Posterior vena cava (tissue), 2 donors: ENCODE measurements at places on chromosomes 5 and 9. TPM values are rescaled to one million over a fixed set of nuclear protein-coding genes. Genes with fewer than 3 reads are reported as not detected.
A peak's percentile ranks its signal among the peaks of the same experiment; 100 is the strongest.

DNA sequence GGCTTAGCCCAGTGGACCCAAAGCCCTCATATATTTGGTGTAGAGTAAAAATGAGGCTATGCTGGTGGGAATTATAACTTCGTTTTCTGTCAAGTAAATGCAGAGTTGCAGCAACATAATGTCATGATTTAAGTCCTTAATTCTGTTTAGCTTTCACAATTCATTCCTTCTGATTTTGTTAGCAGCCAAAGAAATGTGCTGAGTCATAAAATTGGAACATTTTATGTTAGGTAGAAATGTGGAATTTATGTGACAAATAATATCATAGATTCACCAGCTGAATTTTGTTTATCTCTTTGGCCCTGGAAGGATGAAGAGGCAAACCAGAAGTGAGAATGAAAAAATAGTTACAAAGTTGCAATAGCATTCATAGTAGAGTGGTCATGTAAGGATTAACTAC, 247.0 kb downstream of the TRPM3 start:
- DNase-seq = no peak

Gene FSD1L
- total RNA-seq = 8.7 TPM

Gene GRM6
- total RNA-seq = not detected

DNA sequence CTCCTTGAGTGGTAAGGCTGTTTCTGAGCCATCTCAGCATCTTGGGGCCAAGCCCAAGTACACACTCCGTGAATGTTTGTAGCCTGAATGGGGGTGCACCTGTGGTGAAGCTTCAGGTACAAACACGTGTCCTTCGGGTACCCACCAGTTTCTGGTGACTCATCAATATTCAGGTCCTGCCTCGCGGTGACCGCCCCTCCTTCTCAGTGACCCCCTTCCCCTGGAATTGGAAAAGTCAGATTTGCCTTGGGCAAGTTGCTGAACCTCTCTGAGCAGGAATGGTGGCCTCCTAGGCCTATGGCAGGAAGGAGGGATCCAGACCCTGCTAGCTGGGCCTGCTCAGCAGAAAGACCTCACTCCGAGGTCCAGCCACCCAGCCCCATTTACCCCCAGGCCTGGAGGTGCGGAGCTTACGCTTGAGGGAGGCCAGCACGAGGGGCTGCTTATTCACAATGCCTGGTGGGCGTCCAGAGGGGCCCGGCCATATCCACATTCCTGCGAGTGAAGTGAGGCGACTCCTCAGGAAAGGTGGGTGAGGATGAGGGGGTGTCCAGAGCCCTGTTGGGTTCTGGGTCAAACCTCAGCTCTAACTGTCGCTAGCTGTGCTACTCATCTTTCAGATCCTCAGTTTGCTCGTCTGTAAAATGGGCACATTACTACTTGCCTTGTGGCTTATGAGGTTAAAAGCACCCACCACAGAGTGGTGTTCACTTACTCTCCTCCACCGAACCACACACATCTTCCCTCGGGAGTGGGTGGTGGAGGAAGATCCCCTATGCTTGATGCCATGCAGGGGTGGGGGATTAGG, 7.0 kb downstream of the ADGRD2 start:
- DNase-seq = peak; percentile 76

- DNase-seq = no peak
Measured at GRCh38 chr5:147160902-147161700, 73.7 kb upstream of the STK32A start.

DNA sequence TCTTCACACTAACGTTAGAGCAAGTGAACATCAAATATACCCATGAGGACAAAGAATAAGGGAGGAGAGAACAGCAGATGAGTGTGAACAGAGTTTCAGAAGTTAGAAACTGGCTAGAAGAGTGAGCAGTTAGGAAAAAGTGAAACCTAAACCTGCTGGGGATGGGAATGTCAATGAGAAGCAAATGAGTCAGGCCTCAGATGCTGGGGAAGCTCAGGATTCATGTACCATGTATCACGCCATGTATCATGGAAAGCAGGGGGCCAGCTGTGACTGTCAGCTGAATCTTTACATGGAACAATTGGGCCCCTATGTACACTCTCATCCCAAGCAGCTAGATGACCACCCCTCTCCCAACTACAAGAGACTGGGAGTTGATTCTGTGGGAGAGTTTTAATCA, 16.2 kb downstream of the GDF9 start:
- DNase-seq = no peak

DNA sequence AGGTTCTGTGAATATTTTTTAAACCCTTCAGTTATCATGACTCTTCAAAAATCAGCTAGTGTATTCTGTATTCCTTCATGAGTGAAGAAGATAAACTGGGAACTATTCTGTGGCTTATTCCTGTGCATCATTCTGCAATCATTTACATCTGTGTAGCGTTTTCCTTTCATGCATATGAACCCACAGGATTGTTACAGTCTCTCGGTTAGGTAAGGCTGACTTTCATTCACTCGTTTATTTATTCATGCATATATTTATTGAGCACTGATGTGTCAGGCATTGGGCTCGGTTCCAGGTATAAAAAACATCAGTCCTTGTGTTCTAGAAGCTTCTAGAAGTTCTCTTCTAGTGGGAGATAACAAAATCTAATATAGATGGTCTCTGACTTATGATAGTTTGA, 318.4 kb downstream of the MAN2A1 start:
- DNase-seq = no peak

Gene SPINK1
- total RNA-seq = 1.3 TPM

DNA sequence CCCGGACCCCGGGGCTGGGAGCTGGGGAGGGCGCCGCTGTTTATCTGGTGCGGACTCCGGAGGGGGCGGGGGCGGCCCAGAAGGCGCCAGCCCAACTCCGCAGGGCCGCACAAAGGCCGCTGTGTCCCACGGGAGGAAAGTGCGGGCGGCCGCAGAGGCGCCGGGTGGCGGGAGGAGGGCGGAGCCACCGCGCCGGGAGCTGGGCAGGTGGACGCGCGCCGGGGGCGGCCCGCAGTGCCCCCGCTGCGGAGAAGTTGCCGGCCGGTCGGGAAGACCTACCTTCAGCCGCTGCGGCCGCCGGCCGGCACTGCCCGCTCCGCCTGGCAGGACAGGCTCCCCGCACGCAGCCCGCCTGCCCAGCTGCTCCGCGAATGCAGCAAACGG, 43.6 kb downstream of the NACC2 start:
- DNase-seq = peak; percentile 83

Gene HRH2
- 6.9 TPM for total RNA-seq

DNA sequence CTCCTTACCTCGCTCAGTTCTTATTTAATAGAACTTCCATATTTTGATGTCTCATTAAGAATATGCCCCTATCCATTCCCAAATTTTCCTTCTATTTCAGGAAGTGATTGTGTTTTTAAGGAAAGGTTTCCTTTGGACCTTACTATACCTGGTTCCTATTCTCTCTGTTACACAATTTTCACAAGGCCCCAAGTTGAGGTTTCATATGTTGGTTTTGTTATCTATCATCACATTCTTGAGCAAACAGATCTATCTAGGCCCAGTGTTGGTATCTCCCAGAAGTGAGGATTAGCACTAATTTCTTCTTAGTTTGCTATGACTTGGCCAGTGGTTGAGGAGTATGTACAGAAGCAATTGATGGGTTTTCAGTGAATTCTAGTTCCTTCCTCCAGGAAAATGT, 41.5 kb downstream of the ALG2 start:
- DNase-seq = no peak

DNA sequence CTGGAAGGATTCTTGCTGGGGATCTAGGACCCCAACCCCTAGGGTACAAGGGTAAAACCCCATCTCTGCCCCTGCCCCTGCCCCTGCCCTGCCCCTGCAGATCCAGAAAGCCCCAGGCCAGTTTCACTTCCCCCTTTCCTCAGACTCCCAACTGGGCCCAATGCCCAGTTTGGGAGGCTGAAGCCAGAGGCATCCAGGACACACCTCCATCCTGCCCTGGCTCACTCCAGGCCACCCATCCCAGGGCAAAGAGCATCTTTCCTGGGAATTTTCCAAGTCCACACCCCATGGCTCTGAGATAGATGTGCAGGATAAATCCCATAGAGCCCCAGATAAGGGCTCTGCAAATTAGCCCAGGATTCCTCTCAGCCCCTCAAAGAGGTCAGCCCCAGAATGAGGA, 17.4 kb downstream of the CNTFR start:
- DNase-seq = no peak

Gene DENND4C
- 54.9 TPM for total RNA-seq

Gene MEF2C
- total RNA-seq = 94.1 TPM

Gene TPPP
- 9.8 TPM for total RNA-seq

DNA sequence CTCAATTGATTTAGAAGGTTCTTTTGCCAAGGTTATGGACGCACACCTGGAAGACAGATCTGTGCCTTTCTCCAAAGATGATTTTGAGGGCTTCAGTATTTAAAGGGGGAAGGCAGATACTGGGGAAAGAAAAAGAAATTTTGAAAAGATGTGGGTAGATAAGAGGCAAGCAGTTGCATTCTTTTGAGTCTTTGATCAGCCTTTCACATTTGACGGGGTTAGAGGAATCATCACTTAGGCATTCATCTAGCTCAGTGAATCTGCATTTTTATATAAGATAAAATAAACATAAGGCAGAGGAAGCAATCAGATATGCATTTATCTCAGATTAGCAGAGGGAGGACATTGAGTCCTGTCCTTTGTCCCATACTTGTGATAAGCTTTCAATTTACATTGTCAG, 243.4 kb upstream of the RAI14 start:
- no peak for DNase-seq

GRCh38 chr9:119224431-119224830, 144.8 kb downstream of the BRINP1 start:
- DNase-seq = no peak

Gene EIF4E1B
- total RNA-seq = not detected

Gene CENPH
- total RNA-seq = 1.9 TPM

GRCh38 chr9:71928376-71928775, 16.9 kb downstream of the C9orf85 start:
- no peak for DNase-seq

Gene OR1L4
- total RNA-seq = not detected

DNA sequence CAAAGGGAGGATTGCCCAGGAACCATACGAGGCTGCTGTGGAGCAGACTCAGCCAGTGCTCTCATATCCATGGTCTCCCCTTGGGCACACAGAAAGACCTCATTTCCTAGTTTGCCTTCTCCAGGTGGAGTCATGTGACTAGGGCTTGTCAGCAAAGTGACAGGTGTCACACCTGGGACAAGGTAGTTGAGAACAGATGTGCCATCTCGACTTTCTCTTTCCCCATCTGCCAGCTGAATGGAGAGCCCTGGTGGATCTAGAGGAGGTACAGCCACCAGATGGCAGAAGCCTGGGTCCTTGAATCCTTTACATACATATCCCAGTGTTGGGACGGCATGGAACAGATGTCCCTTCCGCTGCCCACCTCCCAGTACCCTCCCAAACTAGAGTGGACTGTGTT, 42.9 kb upstream of the ALDOB start:
- DNase-seq = no peak

GRCh38 chr5:139285651-139286392, 7.7 kb upstream of the MATR3 start:
- no peak for DNase-seq

DNA sequence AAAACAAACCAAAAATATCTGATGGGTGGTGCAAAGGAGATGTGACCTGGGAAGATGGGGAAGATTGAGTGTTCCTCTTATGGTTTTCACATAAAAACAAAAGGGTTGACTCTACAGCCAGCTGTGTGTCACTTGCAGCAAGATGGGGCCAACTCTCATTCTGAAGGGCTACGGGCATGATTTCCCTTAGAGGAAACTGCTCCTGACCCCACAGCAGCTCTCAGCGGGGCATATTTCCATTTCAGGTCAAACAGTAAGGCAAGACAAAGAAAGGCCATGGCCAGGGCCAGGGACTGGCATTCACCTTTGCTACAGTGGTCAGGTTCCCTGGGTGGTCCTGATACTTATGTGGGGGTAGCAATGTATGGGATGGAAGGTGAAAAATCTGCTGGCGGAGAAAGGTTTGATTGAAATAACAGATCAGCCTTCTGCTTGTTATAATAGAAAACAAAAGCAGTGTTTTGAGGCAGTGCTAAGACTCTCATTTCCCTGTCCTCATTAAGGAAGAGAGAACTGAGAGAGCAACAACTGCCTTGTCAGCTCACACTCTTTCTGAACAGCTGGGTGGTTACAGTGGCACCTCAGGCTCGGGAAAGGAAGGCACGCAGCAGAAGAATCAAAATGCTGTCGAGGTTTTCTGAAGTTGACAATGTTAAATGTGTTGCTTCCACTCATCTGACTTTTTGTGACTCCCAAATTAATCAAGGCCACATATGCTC, 120.7 kb upstream of the PCA3 start:
- DNase-seq = no peak

Gene ZNF300
- 5.5 TPM for total RNA-seq

GRCh38 chr9:95901506-95901905, 26.0 kb downstream of the ERCC6L2 start:
- DNase-seq = no peak

- no peak for DNase-seq
Measured at GRCh38 chr5:175599210-175599609, 58.7 kb upstream of the HRH2 start.

GRCh38 chr9:89410641-89411350, 87.1 kb downstream of the SEMA4D start:
- DNase-seq = no peak

- no peak for DNase-seq
Measured at GRCh38 chr9:129070696-129071525, 10.0 kb upstream of the DOLPP1 start.

GRCh38 chr5:172524573-172525021, 70.3 kb upstream of the SH3PXD2B start:
- peak; percentile 53 for DNase-seq

Gene FAT2
- total RNA-seq = not detected

Gene SPINK13
- total RNA-seq = not detected

DNA sequence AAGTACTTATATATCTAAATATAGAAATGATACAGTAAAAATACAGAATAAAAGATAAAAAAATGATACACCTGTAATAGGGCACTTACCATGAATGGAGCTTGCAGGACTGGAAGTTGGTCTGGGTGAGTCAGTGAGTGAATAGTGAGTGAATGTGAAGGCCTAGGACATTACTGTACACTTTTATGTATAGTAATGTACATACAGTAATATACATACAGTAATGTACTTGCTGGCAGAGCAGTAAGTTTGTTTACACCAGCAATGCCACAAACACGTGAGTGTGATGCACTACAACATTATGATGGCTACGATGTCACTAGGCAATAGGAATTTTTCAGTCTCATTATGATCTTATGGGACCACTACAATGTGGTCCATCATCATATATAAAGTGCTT, 34.2 kb downstream of the SUSD1 start:
- no peak for DNase-seq
